ENCODE measurements at places on chromosomes 11 and 22. TPM values are rescaled to one million over a fixed set of nuclear protein-coding genes. Genes with fewer than 3 reads are reported as not detected.

GRCh38 chr11:77119531-77119936, 8.5 kb upstream of the MYO7A start:
- no peaks in the 10 kb centered on the region for H3K4me1 ChIP-seq
- H3K27me3 ChIP-seq, result no peaks in the 10 kb centered on the region
- no peak overlapping the region for H3K27ac ChIP-seq
- H3K36me3 ChIP-seq, result no peaks in the 10 kb centered on the region
- no peak overlapping the region for H3K4me3 ChIP-seq

DNA sequence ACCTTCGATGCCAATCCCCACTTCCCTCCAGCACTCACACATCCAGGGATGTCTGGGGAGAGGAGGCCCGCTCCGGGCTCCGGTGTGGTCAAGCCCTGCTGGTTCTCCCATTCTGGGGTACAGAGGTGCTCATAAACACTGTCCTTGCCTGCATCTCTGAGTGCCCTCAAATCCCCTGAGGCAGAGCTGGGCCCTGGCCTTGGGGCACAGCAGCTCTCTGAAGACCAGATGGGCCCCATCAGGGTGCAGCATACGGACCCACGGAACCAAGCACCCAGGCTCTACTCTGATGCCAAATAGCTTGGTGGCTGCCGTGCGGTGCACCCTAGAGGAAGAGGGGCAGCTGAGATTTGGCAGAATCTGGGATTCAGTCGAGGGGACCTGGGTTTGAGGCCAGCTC, 35.7 kb upstream of the NNMT start:
- H3K36me3 ChIP-seq, result no peaks in the 10 kb centered on the region
- no peak for DNase-seq
- no peaks in the 10 kb centered on the region for H3K4me1 ChIP-seq
- no peak overlapping the region for H3K4me3 ChIP-seq
- H3K27ac ChIP-seq, result no peak overlapping the region
- H3K27me3 ChIP-seq, result peaks cover 73% of the 10 kb centered on the region

- H3K4me1 ChIP-seq, result peaks cover 11% of the 10 kb centered on the region
- H3K4me3 ChIP-seq, result peak within 1 kb of the TSS; percentile 82
- H3K27me3 ChIP-seq, result no peaks in the 10 kb centered on the region
- DNase-seq, result peak; percentile 75
- H3K27ac ChIP-seq, result no peak within 1 kb of the TSS
These were observed at the start of gene CDKN1C for GRCh38 chr11:2885678-2886081. CDKN1C (minus strand) TSS chr11:2885775; CDS start chr11:2885456, 319 bp downstream.

GRCh38 chr11:9726321-9727022, 62.6 kb downstream of the SWAP70 start:
- peak; percentile 81 for DNase-seq
- H3K4me3 ChIP-seq, result no peak overlapping the region
- peaks cover 2% of the 10 kb centered on the region for H3K36me3 ChIP-seq
- peaks cover 14% of the 10 kb centered on the region for H3K4me1 ChIP-seq

DNA sequence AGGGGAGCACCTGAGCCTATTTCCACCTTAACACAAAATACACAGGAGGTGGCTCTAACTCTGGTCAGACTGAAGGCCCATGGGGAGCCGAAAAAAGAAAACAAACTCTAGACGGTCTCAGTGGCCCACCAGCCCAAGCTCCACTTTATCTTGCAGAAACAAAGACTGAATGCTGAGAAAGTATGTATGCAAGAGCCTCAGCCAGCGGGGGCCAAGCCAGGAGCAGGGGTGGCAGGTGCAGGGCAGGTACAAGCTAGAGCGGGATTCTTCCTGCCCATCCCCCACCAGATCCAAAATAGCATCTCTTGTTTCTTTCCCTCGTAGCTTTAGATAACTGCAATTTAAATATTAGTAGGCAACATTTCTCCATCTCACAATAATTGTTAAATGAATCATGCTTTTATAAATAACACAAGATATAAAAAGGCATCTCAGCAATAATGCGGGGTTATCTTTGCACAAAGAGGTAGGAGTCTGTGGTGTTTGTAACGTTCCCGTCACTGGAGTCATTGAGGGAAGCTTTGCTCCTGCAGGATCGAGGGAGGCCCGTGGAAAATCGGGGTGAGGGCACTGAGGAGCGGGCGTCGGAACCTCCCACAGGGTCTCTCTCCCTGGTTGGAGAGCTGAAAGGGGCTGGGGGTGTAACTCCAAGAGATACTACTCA, 418.0 kb downstream of the SHANK2 start:
- DNase-seq, result no peak
- H3K4me3 ChIP-seq, result no peak overlapping the region
- H3K27me3 ChIP-seq, result no peaks in the 10 kb centered on the region

- no peak overlapping the region for H3K27ac ChIP-seq
- H3K4me3 ChIP-seq, result no peak overlapping the region
- H3K4me1 ChIP-seq, result no peaks in the 10 kb centered on the region
- H3K36me3 ChIP-seq, result no peaks in the 10 kb centered on the region
- no peaks in the 10 kb centered on the region for H3K27me3 ChIP-seq
These were observed 42.7 kb downstream of the PARVA start for GRCh38 chr11:12420040-12420439.

- no peaks in the 10 kb centered on the region for H3K27me3 ChIP-seq
- peak; percentile 39 for DNase-seq
- H3K27ac ChIP-seq, result no peak overlapping the region
- H3K36me3 ChIP-seq, result no peaks in the 10 kb centered on the region
These were observed 27.7 kb downstream of the CACNA1I start for GRCh38 chr22:39598017-39598965.

- H3K4me1 ChIP-seq, result no peaks in the 10 kb centered on the region
- H3K27me3 ChIP-seq, result no peaks in the 10 kb centered on the region
These were observed 192.0 kb downstream of the CWF19L2 start for GRCh38 chr11:107265591-107266121.

The RAB39A gene
- total RNA-seq, result not detected
